ENCODE measurements at places on chromosomes 7 and 10. TPM values are rescaled to one million over a fixed set of nuclear protein-coding genes. Genes with fewer than 3 reads are reported as not detected.

GRCh38 chr7:73704640-73705550 is 14.6 kb downstream of the STX1A start:
- no peak for DNase-seq

Gene NKX1-2
- not detected for total RNA-seq

DNA sequence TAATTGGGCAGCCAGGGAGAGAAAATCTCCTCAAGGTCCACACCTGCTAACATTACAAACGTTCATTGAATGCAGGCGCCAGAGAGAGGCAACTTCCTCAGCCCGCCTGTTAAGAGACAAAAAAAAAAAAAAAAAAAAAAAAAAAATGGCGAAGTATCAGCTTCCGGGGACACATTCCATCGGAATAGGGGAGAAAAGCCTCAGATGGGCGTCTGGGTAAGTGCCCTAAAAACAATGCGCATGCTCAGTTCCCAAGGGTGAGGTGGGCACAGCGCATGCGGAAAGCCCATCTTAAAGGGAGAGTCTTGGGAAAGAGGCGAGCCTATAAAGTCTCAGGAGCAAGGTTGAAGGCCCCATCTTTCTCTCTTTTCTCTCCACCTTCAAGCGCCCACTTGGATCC is 1139.7 kb upstream of the CELF2 start:
- DNase-seq, result no peak

- peak; percentile 72 for DNase-seq
Observed at GRCh38 chr10:118594392-118595063, 920 bp downstream of the PRLHR start.

GRCh38 chr10:3935933-3936359 is 150.9 kb upstream of the KLF6 start:
- DNase-seq, result no peak

DNA sequence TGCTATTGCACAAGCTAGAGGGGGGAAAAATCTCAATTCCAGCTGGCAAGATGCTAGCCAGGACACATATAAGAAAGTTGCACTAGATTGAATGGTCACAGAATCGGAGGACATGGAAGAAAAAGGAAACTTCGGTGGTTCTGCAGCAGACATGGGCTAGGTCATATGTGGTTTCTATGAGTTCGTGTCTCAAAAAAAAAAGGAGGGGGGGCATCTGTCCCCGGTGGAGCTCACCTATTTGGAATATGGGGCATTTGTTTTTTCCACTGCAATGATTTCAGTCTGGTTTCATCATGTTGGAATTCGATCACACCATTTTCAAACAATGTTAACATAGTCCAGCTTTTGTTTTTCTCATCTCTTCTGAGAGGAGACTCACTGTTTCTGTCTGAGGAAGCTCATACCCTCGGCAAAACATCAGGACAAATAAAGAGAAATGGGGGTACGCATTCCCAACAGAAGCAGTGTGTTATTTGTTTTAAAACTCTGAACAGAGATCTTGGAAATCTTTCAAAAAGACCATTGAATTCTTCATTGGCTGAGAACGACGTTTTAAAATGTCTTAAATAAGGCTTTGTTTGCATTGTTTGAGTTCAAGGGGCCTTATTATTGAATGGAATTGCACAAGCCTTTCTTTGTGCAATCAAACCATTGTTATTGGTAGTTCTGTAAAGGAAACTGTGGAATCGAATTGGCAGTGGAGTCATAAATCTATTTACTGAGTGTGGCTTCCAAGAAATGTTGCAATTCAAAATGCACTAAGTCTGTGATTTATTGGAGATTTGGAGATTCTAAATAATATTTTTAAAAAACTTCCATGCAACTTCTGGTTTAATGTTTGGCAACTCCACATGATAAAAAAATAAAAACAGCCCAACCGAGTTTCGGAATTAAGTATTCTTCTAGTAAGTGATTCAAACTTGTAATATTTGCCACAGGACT is 173.2 kb downstream of the RTKN2 start:
- DNase-seq, result no peak

Gene JCAD
- total RNA-seq, result 15.8 TPM

DNA sequence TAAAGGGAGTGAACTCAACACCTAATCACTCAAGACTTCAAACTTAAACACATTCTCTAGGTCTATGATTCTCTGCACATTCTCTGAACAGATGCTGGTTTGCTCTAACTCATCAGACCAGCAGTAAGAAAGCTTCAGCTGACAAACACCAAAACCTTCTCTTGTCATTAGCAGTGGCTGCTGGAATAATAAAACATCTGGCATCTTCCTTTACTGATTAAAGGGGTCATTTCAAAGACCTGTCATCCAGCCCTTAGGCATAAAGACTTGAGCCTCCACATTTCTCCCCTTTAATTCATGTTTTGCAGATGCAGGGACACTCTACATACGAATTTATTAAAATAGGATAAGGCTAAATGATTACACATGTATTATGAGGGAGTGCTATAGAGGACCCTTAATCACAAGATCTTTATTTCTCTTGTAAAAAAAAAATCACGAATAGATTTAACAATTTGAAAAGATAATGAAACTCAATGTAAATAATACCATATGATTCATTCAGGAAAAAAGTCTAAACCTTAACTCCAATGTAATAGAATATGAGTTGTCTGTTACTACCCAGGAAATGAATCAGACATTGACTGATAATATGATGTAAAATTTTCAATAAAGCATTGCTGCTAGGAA is 152.4 kb upstream of the GNAI1 start:
- DNase-seq, result no peak

DNA sequence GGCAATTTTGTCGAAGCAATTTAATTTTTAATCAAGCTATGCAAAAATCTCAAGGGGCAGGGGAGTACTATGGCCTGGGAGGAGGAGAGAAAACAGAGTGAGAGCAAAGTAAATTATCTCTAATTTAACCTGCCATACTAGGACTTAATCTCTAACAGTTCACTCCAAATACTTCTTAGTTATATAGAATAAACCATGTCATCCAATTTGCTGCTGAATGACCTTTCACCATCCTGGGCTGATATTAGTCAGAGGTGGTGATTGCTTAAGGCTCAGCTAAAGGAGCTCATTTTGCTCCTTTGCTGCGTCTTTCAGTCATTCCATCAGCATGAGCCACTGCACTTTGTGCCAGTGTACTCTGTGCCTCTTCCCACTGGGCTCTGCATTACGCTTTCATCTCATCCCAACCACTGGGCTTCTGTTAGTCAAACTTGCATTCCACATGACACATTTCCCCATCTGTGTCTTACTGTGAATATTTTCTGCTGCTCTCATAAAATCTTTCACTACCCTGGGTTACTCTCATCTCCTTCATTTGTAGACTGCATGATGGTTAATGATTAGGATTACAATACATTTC is 84.3 kb downstream of the CD36 start:
- no peak for DNase-seq

DNA sequence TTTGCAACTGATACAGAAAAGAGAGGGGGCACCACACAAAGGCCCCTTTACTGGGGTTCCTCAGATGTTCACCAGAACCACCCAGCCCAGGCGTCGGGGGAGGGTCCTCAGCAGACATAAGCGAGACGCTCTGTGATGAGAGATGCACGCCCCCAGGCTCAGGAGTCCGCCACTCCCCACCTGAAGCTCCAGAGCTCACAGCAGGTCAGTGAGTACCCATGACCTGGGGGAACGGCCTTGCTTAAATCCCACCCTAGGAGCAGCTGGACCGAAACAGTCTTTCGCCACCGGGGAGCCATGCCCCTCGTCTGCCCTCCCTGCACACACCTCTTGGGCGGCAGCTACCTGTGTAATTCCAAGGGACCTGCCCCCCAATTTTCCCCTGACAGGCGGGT is 2.8 kb downstream of the CRYGN start:
- no peak for DNase-seq

Gene SEMA3A
- 19.6 TPM for total RNA-seq

DNA sequence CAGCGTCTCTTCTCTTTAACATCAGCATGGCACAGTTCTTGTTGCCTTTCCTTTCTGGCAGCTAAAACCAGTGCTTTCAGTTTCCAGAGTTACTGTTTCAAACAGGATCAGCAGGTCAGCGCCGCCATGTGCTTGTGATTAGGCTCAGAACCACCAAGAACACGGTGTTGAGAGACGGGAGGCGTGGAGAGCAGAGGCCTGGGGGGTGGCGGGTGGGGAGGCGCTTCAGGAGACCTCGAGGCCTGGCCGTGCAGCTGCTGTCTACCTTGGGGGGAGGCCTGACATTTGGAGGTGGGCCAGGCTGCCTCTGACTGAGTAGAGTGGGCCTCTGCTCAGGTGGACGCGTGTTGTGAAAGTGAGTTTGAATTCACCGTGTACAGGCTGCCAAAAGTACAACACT is 22.0 kb downstream of the PFKFB3 start:
- DNase-seq, result no peak

Gene LRRC61
- total RNA-seq, result 28.3 TPM

Gene LEP
- total RNA-seq, result not detected

GRCh38 chr10:18196806-18197550 is 56.8 kb downstream of the CACNB2 start:
- DNase-seq, result no peak

DNA sequence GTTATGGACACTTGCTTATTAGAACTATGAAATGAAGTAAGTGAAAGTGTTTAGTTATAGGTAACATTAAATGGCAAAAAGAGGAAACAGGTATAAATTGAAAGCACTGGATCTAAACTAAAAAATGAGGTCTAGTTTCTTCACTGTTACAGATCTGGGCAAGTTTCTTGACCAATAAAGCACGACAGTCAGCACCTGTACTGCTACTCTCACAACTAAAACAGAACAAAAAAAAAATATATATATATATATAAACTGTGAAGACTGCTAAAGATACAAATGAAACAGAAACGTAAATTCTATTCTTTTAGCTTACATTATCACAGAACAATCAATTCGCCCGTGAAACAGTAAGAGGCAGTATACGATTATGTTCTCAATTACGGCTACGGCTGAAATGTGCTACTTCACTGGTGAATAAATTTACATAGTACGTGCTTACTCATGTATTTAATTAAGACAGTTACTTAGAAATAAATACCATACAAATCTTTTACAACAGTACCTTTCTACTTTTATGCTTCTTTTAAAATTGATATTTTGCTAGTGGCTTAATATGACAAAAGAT is 4.2 kb downstream of the AHR start:
- no peak for DNase-seq

GRCh38 chr10:77405771-77406241 is 231.8 kb downstream of the KCNMA1 start:
- DNase-seq, result no peak

DNA sequence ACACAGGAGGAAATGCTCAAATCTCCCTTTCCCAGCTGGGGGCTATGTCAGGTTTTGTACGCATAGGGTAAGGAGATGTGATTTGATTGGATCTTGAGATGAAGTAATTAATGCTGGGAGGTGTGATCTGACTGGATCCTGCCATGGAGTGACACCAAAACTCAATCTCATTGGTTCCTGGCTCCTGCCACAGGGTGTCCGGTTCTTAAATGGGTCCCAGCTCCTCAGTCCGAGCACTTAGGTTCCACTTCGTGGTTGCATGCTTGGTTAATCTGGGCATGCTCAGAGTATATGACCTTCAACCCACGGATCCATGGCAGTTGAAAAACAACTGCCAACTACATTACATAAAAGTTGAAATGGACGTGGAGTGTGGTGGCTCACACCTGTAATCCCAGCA is 3.1 kb upstream of the ZNF12 start:
- DNase-seq, result no peak

- no peak for DNase-seq
Observed at GRCh38 chr10:77071956-77072355, 565.7 kb downstream of the KCNMA1 start.

Gene RNF148
- total RNA-seq, result 0.26 TPM

Gene ADIRF
- total RNA-seq, result not detected

- no peak for DNase-seq
Observed at GRCh38 chr7:156545979-156546378, 94.6 kb upstream of the RNF32 start.

DNA sequence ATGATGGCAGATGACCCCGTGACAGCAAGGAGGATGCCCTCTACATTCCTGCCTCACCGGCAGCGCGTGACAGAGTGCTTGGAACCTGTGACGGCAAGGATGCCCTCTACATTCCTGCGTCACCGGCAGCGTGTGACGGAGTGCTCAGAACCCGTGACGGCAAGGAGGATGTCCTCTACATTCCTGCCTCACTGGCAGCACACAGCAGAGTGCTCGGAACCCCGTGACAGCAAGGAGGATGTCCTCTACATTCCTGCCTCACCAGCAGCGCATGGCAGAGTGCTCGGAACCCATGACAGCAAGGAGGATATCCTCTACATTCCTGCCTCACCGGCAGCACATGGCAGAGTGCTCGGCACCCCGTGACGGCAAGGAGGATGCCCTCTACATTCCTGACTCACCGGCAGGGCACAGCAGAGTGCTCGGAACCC is 231.0 kb downstream of the DIP2C start:
- no peak for DNase-seq

GRCh38 chr10:8146650-8147049 is 92.2 kb downstream of the GATA3 start:
- no peak for DNase-seq

DNA sequence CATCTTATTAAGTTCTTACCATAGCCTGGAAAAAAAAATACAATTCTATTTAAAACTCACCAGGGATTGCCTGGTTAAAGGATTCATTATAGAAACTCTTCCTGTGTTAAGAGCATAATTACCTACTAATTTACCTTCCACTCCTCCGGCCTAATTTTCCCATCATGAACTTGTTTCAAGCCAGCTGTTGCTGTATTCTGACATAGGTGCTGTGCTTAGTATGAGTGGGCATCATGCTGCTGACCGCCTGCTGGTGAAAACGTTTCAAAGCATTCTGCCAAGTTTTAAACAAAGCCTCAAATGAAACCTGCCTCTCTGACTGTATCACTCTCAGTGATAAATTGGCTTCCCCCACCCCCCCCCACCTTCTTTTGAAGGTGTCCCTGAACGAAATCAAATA is 47.8 kb upstream of the KCNMA1 start:
- DNase-seq, result no peak

DNA sequence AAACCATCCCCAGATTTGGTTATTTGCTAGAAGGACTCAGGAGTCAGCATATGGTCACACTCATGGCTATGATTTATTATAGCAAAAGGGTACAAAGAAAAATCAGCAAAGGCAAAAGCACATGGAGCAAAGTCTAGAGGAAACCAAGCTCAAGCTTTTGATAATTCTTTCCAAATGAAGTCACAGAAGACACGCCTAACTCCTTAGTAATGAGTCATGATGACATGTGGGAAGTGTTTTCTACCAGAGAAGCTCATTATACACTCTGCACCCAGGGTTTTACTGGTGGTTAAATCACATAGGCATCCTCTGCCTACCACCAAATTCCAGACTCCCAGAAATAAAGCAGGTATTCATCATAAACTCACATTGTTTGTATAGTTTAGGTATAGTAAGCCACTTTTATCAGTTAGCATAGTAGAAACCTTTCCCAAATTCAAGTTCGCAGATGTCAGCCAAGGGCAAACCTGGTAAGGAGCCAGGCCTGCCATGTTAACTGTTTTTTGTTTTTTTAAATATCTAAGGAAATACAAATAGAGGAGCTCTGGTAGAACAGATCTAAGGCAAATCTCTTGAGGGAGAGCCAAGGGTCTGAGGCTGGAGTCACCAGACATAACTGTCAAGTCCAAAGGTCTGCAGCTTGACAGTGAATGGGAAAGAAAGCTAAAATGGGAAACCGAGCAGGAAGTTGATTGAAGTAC is 15.4 kb upstream of the HIBADH start:
- DNase-seq, result no peak

Data from progenitor cell of endocrine pancreas (in vitro differentiated cells).